Cardiac fibroblast (primary cell): ENCODE measurements at places on chromosomes 16 and 17.

GRCh38 chr17:35804658-35805192 is 4.6 kb upstream of the TAF15 start:
- DNase-seq, result peak; percentile 97

DNA sequence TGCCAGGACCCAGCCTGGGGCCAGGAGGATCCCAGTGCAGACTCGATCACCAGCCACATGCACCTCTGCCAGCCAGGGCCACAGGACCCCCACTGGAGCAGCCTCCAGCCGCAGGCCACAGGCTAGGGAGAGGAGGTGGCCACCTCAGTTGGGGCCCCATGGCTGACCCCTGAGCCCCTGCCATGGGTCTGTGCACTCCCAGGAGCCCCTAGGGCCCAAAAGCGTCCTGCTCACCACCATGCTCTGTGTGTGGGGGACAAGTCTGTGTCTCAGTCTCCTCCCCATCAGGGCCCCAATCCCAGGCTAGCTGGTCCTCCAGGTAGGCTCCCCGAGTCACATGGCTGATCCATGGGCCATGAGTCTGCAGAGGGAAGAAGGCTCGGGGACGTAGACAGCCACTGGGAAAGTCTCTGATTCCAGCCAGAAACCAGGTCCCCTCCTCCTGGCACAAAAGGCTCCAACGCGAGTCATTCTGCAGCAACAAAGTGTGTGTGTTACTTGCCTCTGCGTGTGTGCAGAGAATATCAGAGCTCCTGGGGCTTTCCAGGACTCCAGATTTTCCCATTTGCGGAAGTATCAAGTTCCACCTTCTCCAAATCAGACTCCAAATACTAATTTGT is 6.1 kb upstream of the PRSS8 start:
- DNase-seq, result no peak

DNA sequence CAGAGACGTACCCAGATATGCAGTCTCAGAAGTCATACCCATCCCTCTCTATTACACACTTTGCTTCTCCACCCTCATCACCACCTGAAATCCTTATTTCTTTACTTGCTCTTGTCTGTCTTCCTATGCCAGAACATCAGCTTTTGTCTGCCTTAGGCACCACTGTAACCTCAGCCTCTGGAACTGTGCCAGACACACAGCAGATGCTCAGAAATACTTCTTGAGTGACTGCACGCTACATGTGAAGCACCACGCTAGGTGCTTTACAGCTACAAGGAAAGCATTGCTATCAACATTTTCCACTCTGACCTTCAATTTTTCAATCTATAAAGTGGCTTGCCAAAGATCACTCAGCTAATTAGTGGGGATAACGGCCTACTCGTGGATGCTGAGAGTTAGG is 226.8 kb downstream of the CHD9NB start:
- no peak for DNase-seq

DNA sequence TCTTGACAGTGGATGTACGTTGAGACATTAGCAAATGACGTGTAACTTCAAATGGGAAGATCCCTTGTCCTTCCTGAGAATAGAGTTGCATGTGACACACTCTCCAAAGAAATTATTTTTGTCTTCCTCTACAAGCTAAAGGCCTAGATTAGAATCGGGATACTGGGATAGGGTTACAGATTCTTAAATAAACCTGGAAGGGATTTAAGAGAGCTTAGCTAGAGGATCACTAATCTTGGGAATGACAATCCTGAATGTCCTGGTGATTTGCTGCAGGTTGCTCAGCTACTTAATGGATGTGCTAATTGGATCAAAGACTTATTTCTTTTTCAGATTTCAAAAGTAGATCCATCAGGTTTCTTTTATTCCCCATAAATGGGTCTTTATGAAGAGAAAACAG is 101.9 kb downstream of the KCNJ2 start:
- DNase-seq, result no peak

DNA sequence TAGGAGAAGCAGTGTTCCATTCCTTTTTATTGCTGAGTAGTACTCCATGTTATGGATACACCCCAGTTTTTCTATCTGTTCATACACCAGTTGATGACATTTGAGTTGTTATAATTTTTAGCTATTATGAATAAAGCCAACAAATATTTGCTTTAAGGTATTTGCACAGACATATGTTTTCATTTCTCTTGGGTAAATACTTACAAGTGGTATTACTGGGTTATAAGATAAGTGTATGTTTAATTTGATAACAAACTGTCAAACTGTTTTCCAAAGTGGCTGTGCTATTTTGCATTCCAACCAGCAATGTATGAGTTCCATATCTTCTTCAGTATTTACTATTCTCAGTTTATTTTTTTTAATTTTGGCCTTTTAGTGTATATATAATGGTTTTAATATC is 27.7 kb upstream of the GFOD2 start:
- DNase-seq, result no peak
